Cardiac septum (tissue), 1 donor: ENCODE measurements at places on chromosomes 5 and 9. TPM values are rescaled to one million over a fixed set of nuclear protein-coding genes. Genes with fewer than 3 reads are reported as not detected.

The PELO gene
- 29.3 TPM for total RNA-seq

The ZNF300 gene
- 1.5 TPM for total RNA-seq

The IL3 gene
- total RNA-seq, result not detected

The NIM1K gene
- total RNA-seq, result 0.08 TPM

The C1QTNF2 gene
- 1.3 TPM for total RNA-seq

The GPSM1 gene
- total RNA-seq, result 35.1 TPM

DNA sequence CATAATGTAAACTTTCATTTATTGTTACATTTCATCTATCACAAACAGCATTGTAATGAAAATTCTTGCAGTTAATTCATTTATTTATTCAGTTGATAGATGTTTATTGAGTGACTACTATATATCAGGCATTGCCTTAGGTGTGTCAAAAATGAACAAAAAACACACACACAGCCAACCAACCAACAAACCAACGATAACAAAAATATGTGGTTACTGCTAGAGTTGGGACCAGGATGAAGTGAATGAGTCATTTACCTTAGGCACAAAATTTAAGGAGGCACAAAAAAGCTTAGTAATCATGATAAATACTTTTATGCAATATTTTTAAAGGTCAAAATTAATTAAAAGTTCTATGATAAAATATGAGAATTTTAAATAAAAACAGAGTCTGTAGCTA is 223.4 kb downstream of the CSNK1G3 start:
- DNase-seq, result no peak

GRCh38 chr5:8919096-8919495 is 626.8 kb downstream of the SEMA5A start:
- DNase-seq, result no peak

- DNase-seq, result no peak
These were observed 402.7 kb downstream of the SPOCK1 start for GRCh38 chr5:137096149-137097103.

DNA sequence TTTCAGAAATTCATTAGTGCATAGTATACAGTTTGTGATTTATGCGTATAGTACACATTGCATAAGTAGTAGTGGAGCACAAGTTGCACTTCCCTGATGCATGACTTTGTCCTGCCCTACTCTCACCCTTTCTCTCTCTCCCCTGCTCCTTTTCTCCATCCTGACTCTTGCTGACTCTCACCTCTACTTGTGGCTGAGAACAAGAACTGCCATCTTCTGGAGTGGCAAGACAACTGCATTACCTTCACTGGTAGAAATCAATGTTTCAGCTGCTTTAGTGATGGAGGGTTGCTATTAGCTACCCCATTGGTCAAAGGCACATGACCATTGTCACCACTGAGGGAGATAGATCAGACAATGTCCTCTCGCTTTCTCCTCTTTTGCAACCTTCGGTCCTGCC is 26.9 kb downstream of the SPEF2 start:
- DNase-seq, result no peak

GRCh38 chr9:23823986-23824829 is 1.8 kb downstream of the ELAVL2 start:
- DNase-seq, result no peak

- no peak for DNase-seq
These were observed 171.2 kb downstream of the TMEM167A start for GRCh38 chr5:82905986-82906385.

DNA sequence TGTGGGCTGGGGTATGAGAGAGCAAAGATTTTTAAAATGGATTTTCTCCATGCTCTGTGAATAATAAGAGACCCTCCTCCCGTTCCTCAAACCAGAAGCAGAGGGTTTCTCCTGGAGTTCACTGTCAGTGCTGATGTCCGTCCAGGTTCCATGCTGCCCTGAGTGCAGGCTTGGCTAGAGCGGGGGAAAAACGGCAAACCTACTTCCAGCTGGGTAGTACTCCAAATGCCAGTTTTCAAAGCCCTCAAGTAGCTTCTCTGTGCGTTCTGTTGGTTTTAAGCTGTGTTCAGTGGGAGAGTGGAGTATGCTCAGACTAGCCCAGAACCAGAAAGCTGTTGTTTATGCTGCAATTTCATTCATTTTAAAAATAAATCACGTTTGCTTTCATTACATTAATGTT is 40.3 kb downstream of the RASGEF1C start:
- DNase-seq, result no peak

GRCh38 chr9:32776201-32776600 is 7.1 kb upstream of the TMEM215 start:
- no peak for DNase-seq

DNA sequence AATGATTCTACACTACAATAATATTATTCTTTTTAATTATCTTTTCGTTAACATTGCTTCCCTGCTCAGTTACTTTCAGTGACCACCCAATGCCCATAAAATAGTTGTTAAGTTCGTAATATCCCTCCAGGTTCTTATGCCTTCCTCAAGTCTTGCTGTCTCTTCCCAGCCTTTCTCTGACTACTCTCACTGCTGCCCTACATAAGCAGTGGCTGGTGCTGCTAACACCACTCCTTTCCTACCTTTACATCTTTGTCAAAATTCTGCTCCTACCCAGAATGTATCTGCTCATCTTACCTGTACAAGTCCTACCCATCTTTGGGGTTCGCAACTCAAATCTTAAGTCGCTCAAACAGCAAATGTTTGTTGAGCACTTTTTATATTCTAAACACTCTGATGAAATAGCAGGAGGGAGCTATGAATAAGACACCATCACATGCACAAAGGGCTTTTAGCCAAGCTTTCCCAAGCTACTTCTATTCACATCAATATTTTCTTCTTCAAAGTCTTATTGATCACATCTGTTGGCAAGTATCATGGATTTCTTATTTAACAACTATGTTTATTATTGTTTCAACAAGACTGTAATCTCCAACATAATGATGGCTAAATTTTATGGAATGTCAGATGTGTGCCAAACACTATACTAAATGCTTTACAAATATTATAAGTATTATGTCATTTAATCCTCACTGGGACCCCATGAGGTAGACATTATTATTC is 29.5 kb downstream of the SLC25A46 start:
- DNase-seq, result no peak

- no peak for DNase-seq
These were observed 852 bp downstream of the IL9 start for GRCh38 chr5:135894789-135895188.
